ENCODE measurements at places on chromosomes 7 and 10.
A peak's percentile ranks its signal among the peaks of the same experiment; 100 is the strongest.

- no peak for DNase-seq
Measured at GRCh38 chr7:44380831-44381493, 55.6 kb upstream of the CAMK2B start.

- DNase-seq: no peak
Measured at GRCh38 chr7:120931243-120931642, 19.3 kb upstream of the ING3 start.

DNA sequence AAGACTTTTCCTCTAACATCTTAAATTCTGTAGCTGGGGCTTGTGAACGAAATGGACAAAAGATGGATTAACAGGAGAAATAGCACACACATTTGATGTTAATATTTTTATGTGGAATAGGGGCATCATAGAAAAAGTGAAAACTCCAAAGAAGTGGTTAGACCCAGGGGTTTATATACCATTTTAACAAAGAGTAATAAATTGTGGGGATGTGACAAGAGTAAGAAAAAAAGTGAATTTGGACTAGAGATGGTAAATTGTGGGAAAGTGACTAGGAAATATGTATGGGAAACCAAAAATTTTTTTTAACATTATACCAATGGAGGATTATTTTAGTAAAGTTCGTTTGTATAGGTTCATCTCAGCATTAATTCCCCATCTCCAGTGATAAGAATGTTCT is 8.2 kb downstream of the SLC39A12 start:
- DNase-seq: no peak

GRCh38 chr7:106770191-106770590 is 94.9 kb upstream of the PIK3CG start:
- DNase-seq: no peak

- DNase-seq: no peak
Measured at GRCh38 chr7:111091593-111092358, 849 bp downstream of the LRRN3 start.

GRCh38 chr10:18221123-18221522 is 80.9 kb downstream of the CACNB2 start:
- DNase-seq: no peak

GRCh38 chr10:87092861-87093631 is 1.6 kb downstream of the GLUD1 start:
- DNase-seq: peak; percentile 23

DNA sequence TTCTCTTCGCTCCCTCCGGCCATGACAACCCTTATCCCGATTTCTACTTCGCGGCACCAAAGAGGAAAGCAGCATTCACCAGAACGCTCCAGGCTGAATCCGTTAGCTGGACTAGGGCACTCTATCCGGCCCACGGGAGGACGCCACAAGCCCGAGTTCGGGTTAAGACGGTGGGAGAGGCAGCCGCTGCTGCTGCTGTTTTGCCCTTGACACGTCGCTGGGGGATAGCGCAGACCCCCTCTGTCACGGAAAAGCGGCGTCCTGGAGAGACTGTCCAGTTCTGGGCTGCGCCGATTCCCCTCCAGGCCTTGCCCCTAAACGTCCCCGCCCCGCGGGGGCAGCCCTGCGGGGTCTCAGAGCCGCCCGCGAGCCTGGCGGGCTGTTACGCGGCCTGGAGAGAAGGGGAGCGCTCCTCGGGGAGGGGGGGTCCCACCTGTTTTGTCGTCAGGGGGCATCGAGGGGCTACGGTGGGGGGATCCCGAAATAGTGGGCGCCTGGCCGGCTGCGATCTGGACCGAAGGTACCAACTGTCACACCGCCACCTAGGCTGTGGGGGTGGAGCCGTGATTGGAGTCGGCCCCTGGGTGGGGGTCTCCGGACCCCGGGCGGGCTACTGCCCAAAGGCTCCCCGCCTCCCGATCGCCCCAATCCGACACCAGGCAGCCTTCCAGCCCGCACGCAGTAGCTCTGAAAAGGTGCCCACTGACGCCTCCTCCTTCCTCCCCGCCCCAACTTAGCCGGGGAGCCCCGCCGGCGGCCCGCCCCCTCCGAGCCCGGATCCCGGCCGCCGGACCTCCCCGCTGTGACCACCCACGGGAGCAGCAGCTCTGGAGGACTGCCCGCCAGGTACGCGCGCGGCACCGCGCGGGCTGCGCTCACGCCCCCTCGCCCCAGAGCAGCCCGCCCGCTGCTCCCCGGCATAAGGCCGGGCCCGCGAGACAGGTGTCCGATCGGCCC is 772 bp downstream of the SGMS1 start:
- peak; percentile 67 for DNase-seq

DNA sequence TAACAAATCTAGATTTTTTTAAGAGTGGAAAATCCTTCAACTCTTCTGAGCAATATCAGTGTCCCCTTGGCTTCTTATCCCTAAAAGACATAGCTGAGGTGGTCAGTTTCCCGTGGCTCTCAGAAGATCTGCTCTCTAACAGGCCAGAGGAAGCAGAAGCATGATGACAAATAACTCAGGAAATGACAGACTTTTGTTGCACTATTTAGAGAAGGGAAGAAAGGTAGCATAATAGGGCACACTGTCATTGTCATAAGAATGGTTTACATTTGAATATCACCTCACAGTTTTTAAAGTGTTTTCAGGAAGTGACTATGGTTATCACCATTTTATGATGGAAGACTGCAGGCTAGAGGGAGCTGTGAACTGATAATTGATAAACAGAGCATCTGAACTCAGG is 33.6 kb upstream of the RAPGEF5 start:
- no peak for DNase-seq

DNA sequence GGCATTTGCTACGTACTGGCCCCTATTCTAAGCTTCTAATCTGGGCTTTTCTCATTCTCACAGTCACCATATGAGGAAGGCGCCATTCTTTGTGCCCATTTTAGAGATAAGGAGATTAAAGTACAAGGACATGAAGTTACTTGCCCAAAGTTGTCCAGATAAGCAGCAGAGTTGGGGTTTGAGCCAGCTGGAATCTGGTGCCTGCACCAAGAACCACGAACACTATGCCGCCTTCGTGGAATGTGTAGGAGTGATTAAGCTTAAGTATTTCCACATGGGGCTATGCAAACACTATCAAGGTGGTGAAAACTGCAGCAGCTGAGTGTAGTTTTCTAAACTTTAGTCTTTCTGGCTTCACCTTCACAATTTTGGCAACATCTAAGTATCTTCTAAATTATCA is 342.7 kb upstream of the ETV1 start:
- no peak for DNase-seq

DNA sequence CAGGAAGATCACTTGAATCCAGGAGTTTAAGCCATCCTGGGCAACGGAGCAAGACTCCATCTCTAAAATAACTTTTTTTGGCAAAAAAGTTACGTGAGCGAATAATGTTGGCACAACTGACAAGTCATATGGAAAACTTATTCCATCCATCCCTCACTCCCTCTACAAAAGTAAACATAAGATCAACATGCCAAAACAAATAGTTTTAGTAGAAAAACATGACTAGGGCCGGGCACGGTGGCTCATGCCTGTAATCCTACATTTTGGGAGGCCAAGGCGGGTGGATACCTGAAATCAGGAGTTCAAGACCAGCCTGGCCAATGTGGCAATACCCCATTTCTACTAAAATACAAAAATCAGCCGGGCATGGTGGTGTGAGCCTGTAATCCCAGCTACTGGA is 25.6 kb downstream of the SLC25A16 start:
- no peak for DNase-seq

GRCh38 chr10:27464993-27465392 is 39.1 kb upstream of the RAB18 start:
- no peak for DNase-seq

DNA sequence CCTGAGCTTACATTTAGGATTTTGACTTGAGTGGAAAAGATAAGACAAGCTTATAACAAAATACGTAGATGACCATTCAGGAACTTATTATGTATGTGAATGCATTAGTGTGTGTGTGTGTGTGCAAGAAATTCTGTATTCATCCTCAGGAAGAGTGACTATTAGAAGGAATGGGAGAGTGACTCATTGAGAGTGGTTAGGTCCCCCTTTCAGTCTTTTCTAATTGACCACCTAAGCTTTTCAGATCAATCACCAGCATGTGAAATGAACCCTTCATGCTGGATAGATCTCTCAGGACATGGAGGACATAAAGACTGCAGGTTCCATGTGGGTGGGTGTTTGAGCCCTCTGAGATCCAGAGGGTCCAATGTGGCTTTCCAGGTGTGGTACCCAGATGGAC is 153.5 kb downstream of the MBL2 start:
- no peak for DNase-seq

DNA sequence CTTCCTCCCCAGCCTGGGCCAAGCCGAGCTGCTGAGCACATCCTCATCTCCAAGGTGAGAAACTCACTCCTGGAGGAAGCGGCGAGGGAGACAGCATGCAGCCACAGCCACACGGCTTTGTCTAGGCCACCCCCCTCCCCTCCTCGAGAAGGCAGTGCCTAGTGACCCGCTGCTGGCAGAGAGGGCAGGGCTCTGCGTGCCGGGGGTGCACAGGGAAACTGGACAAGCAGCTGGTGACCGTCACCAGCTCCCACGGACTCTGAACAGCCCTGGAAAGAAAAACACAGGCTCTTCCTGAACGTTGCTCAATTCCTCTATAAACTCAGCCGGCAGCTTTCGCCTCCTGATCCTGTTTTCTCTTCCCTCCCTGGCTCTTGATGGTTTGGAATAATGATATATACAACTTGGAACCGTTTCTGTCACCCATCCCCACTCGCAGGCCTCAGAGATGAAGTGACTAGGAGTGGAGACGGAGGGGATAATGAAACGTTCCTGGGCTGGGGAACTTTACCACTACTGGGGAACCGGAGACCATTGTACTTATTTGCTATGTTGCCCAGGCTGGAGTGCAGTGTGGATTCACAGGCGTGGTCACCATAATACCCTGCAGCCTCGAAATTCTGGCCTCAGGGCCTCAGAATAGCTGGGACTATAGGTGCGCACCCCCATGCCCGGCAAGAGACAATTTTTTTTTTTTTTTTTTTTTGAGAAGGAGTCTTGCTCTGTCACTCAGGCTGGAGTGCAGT is 19.3 kb downstream of the PAPOLB start:
- DNase-seq: no peak

DNA sequence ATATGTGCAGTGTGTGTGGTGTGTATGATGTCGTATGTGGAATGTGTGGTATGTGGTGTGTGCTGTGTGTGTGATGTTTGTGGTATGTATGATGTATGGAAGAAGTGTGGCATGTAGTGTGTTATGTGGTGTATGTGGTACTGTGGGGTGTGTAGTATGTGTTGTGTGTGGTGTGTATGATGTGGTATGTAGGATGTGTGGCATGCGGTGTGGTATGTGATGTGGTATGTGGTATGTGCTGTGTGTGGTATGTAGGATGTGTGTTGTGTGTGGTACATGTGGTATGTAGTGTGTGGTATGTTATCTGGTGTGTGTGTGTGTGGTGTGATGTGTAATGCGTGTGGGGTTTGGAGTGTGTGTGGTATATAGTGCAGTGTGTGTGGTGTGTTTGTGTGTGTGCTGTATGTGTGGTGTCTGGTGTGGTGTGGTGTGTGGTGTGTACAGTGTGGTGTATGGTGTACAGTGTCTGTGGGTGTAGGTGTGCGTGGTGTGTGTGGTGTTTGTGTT is 129.6 kb downstream of the ATP6V0E2 start:
- peak; percentile 5 for DNase-seq

DNA sequence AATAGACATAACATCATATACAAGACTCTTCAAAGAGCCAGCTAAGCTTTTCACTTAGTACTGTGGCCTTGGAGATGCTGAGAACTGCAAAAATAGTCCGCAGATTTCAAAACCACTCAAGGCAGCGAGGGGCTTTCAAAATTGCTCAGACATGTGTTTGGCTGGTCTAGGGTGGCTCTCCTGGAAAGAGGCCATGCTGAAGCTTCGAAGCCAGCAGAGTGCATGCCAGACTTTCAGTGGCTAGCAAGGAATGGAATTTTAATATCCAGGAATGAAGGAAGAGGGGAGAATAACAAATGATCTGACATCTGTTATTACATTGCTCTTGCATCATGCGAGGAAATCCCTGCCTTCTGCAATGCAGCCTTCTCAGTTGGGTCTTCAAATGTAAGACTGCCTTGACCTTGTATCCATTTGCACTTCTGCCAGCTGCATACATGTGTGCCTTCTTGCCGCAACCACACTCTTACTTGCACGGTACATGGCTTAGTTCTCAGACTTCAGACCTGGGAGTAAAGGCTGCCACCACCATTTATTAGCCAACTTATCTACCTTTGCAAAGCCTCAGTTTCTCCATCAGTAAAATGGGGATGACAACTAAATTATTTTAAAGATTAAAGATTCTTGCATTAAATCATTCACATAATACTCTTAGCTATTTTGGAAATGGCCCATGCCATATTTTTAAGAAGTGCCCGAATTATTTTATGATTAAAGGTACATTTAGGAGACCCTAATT is 55.9 kb downstream of the ITIH5 start:
- no peak for DNase-seq

GRCh38 chr10:110036640-110037039 is 28.9 kb downstream of the ADD3 start:
- DNase-seq: peak; percentile 35

DNA sequence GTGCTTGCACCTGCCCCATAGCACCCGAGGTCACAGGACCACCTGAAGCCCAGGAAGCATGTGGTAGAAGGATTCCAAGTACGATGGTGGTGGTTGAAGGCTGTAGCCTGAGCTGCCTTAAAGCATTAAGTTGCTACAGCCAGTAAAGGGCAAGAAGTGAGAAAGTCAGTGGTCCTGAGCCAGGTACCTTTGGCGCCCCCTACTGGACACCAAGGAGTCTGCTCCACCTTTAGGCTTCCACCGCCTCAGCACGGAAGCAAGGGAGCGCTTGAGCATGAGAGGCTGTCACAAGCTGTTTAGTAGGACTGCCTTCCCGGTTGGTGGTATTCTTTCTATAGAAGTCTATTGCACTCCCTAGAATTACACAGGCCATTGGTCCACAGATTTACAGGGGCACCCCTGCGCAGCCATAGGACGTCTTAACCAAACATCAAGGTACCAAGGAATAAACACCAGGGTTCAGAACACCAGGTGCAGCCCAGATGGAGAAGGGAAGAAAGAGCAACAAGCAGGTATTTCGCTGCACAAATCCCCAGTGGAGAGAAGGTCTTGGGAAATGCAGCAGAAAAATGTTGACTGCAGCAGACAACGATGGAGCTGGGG is 2.2 kb downstream of the CRTAC1 start:
- peak; percentile 89 for DNase-seq

DNA sequence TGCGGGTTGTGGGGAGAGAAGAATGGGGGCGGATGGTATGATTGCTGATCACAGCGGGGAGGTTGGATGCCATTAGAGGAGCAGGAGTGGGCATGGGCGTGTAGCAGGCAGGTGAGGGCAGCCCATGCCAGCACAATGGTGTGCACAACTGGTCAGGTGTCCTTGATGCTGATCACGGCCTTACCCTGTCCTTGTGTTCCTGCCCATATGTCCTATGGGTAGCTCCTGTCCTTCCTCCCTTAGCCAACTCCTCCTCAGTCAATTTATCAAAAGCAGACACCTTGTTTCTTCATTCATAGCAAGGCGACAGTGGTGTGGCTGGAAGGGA is 30.7 kb downstream of the WDR86 start:
- DNase-seq: peak; percentile 18

DNA sequence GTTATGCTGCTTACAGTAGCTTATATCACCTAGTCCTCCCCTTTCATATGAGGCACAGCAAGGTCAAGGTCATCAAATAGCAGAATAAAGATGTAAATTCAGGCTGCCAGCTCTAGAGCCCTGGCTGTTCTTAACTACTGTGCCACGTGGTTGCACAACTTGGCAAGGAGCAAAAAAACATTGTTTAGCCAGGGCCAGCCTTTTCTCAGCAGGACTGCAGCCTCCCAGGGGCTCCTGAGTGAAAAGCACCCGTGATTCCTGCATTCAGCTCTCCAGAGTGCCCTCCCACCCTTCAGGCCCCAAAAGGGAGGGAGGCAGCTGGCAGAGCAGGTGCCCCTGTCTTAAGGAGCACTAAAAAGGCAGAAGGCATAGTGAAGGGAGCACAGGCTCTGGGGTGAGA is 31.8 kb upstream of the TM9SF3 start:
- no peak for DNase-seq

- no peak for DNase-seq
Measured at GRCh38 chr10:3071405-3072198, 4.3 kb downstream of the PFKP start.
